Activated CD4-positive, CD25-positive, alpha-beta regulatory T cell (primary cell): ENCODE measurements at places on chromosomes 4 and X.

GRCh38 chr4:155353923-155354540 is 22.7 kb downstream of the MAP9 start:
- DNase-seq = peak; percentile 0

DNA sequence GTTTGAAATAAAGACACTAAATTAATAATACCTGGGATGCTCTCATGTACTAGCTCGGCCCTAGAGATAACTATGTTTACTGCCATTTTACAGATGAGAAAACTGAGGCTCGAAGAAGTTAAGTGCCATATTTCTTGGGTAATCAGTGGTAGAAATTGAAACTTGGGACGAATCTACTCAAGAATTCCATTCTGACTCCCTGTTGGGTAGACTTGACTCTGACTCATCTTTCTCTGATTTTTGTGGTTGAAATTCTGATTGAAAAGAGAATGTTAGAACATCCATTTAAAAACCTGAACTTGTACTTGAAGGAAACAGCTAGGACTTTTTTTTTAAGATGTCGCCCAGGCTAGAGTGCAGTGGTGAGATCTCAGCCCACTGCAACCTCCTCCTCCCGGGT is 50.1 kb upstream of the NSUN7 start:
- DNase-seq = no peak

GRCh38 chr4:155473420-155474095 is 96.8 kb upstream of the MAP9 start:
- DNase-seq = no peak

DNA sequence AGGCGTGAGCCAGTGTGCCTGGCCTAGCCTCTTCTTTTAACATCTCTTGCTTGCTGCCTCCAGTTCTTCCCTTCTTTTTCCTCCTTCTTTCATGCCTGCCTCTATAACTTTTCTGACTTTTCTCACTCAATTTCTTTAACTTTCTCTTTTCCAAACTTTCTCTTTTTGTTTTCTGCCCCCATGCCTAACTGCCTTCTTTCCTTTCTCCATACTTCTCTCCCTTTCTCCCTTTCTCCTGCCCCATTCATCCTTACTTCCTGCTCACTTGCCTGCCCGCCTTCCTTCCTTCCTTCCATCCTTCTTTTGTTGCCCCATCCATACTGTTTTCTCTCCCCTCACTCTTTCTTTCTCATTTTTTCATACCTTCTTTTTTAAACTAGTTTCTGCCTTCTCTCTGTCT is 105.2 kb downstream of the RBMX2 start:
- no peak for DNase-seq

DNA sequence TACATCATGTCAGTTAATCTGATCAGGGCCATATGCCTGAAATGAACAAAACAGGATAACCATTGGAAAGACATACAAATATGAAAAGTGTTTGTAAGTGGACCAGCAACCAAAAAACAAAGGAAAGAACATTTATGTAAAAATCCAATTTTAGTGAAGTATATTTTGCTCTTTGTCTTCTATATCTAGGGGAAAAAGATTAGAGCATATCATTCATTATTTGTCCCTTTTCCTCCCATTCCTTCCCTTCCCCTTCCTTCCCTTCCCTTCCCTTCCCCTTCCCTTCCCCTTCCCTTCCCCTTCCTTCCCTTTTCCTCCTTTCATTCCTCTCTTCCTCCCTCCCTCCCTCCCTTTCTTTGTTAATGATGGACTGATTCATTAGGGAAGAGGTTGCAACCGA is 1.8 kb upstream of the GNRHR start:
- DNase-seq = no peak

DNA sequence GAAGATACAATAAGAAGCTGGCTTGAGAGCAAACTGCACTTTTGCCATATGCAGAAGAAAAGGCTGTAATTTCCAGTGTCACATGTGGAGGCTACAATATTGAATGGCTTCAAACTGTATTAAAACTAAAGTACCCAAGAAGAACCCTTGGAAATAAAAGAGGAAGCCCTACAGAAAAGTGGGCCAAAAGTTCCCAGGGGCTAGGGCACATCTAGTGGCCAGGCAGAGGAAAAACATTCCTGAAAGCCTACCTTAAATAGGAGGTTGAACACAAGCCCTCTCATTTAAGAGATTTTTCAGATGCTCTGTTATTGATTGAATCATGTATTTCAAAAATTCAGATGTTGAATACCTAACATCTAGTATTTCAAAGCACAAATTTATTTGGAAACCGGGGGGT is 40.6 kb upstream of the PRDX4 start:
- no peak for DNase-seq

DNA sequence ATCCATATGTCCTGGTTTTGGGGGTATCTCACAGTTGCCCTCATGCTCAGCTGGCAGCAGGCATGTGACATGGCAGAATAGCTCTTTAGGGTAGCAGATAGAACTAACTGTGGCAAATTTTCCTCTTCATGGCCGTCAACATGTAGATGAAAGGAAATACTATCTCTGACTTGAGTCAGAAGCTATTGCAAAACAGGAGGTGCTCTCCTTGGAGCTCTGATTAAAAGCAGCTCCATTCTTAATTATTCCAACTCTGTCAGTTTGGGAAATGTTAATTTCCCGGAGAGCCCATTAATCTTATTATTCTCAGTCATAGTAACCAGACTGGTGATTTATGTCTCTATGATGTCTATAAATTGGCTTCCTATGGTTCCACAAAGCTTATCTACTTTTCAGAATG is 18.2 kb downstream of the IL13RA1 start:
- DNase-seq = no peak

GRCh38 chr4:25938366-25938765 is 24.3 kb downstream of the SMIM20 start:
- DNase-seq = no peak

- DNase-seq = no peak
Measured at GRCh38 chr4:26020083-26020668, 106.2 kb downstream of the SMIM20 start.

DNA sequence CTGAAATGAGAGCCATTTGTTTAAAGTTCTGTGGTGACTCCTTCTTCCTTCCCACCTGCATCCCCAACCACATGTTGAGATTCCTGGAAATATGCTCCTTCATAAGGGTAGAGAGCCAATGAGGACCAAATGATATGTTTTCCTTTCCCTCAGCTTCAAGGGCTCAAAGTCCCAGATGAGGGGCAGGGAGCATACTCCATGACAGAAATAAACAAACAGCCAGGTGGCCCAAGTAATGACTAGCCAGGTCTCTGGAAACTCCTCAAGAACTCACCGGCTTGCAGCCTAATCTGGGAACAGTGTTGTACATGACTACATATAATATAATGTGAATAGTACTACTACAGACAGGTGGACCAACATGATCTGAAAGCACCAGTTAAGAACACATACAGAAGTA is 392.3 kb downstream of the PACRGL start:
- DNase-seq = no peak

DNA sequence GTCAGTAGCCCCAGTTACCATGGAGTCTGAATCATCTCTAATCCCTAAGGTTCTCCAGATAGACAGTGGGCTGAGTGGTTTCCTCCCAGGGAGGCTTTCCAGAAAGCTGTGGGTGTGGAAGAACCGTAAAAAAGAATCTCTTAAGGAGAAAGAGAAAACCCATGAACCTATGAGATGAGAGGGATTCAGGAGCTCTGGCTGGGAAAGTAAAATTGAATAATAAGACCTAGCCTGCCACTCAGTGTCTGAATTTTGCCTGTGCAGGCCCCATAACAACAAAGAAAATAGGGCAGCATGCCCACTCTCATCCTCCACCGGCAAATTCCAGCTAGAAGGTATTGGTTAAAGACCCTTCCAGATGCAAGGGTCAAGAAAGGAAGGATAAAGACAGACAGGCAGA is 16.9 kb downstream of the AWAT2 start:
- DNase-seq = no peak

DNA sequence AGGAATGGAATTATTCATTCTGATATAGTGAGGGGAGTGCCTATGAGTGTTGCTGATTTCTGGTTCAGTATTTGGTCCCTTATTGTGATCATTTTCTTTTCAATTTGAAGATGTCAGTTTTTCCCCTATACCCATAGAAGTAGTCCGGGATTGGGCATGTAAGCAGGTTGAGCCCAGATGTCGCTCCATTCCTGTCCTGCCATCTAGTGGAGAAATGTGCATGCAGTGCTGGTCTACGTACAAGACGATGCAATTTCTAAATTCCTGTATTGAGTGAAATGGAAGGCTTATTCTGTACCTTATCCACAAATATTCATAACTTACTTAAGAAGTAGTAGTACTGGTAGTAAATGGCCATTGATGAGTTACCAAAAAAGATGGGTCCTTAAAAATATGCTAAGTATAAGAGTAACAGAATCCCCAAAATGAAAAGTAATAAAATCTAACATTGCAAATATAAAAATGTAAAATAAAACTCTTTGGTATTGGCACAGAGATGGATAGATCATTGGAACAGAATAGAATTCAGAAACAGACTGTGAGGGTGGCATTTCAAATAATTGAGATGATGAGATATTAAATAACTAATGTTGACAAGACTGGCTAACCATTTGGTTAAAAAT is 60.9 kb downstream of the UGT8 start:
- no peak for DNase-seq

DNA sequence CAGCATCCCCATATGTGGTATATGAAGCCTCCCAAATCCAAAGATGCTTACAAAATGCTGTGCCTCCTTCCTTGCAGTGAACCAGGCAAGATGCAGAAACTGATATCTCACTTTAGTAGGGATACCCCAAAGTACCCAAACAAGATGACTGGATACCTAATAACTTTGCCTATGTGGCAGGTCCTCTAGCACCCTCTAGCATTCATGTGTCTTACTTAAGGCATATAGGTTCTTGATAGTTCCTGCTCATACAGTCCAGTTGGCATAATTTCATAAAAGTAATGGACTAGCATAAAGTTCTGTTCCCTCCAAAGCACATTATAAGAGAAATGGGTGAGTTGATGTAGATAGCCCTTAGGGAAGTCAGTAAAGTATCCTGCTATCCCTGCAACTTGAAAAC is 36.8 kb upstream of the SPP1 start:
- no peak for DNase-seq

DNA sequence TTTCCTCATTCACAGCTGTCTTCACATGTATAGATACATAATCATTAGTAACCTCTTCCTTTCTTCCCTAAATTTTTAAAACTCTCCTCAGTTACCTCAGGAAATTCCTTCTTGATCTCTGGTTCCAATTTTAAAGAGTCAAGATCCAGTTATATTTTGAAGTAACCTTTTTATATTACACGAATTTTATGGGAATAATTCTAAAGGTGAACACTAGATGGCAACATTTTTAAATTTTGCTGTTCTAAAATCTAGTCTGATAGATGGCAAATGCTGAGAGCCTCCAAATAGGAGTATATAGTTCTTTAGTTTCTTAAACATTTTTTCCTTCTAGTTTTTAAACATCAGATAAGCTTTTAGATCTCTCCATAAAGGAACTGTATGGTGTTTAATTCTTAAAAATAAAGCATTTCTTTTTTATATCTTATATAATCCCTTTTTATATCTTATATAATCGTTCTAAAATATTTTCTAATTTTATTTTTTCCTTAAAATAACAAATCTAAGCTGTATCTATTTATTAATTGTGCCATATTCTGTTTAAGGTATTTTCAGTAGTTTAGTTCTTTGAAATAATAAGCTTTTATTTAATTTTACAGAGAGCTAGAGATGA is 37.9 kb upstream of the PAPSS1 start:
- no peak for DNase-seq

DNA sequence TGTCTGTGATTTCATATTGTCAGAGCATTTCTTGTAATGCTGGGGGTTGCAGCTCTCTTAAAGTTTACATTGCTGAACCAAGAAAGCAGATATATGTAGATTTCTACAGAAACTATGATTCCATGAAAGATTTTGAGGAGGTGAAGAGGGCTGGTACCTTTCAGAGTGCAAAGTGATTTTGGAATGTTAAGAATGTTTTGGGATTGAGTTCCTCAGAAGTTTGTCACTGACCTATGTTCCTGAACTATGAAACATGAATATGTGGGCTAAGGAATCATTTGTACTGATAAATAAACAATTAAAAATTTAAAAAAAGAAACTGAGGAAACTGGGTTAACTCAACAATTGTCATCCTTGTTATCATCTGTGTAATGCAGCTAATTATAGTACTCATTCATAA is 12.3 kb upstream of the CHIC2 start:
- DNase-seq = no peak

DNA sequence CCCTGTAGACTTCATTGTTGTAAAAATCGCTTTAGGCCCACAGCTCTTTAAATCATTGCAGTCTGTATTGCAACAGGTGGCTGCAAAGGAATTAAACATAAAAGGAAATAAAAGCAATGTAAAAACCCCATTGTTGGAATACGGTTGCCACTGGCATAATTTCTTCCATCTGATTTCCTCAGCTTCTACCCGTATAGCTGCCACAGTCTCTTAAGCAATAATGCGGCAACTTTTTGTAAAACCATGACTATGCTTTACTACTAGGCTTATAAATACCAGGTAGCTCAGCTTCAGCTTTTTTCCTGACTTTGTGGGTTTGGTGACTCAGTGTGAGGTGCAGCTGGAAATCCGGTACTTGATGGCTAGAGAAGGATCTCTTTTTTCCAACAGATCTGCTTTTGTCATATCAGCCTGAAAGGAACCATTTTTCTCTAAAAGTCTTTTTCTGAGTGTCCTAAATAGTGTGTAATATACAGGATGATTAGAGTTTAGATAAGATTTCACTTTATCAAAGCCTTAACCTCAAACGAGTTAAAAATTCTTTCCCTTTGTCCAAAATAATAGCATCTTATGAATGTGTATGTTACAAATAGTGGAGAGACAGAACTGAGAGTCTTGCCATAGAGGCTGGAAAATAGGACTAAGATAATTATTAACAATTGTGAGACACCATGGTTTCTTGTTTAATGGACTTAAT is 268.0 kb downstream of the ADGRL3 start:
- no peak for DNase-seq

GRCh38 chr4:88251924-88252323 is 32.4 kb downstream of the PPM1K start:
- DNase-seq = no peak

DNA sequence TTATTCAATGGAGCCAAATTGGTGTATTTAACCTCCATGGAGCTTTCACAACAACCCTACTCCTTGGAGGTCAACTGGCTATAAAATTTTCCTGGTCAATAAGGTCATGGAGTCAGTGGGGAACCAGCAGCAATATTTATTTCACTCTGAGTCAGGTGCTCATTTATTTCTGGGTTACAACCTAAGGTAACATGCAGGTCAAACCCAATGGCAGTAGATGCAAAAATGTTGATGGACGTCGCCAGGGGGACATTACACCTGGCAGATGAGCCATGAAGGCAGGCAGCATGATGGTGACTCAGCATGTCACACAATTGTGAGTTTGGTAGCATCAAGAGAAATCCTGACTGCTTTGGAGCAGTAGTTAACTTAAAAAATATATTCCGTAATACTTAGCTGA is 514.1 kb downstream of the IL15 start:
- no peak for DNase-seq

- DNase-seq = no peak
Measured at GRCh38 chr4:33386764-33387163, 2666.6 kb downstream of the PCDH7 start.

GRCh38 chr4:146790515-146790914 is 151.8 kb downstream of the POU4F2 start:
- no peak for DNase-seq

GRCh38 chr4:667545-667925 is 6.5 kb downstream of the ATP5ME start:
- DNase-seq = no peak

- DNase-seq = no peak
Measured at GRCh38 chr4:37735578-37735977, 49.4 kb upstream of the RELL1 start.
